ENCODE measurements at places on chromosomes 2 and 18. TPM values are rescaled to one million over a fixed set of nuclear protein-coding genes. Genes with fewer than 3 reads are reported as not detected.

Gene CRACDL
- 2.6 TPM for polyA plus RNA-seq

Gene SLC5A6
- polyA plus RNA-seq = 25.5 TPM

Gene CARF
- 5.5 TPM for polyA plus RNA-seq

DNA sequence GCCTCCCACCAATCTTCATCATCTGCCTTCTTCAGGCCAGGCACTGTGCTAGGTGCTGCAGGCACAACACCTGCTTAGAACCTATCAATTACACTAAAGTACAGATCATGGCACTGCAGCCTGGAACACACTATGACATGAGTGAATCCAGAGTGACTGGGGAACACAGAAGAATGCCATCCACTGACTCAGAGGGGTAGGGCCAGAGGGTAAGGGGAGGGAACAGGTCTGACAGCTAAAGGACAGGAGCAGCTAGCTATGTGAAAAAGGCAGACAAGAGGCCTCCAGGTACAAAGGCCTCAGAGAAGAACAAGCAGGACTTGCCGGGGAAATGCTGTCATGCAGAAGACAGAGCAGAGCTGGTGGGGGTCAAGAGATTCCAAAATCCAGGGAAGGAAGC lies 53.3 kb upstream of the ACAA2 start:
- no peak for DNase-seq

- peak; percentile 64 for DNase-seq
Measured at GRCh38 chr2:224682134-224682533, 34.0 kb downstream of the CCDC195 start.

DNA sequence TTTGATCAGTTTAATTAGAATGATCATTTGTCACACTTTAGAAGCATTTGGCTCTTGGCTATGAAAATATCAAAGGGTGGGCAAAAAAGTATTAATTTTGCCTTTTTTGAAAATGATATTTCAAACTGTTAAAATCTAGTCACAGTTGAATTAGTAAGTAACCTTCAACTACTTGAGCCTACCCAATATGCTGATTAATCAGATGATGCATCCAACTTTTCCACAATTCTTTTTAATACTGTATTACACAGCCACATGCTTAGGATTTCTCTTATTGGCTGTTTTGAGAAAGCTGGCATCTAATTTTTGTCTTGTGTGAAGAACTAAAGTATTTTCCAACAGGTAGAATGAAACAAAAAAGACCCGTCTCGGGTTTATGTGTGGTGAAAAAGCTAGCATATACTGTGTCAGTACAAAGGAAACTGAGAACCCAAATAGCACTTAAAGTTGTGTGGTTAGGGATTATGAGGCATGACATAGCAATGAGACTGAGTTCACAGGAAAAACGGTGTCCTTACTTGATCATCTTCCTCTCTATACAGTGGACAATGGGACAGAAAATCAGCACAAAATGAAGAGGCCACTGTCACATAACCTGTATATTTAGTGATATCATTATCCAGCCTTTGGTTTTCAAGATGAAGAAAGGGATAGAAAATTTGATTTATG lies 11.7 kb downstream of the OSBPL6 start:
- DNase-seq = no peak

DNA sequence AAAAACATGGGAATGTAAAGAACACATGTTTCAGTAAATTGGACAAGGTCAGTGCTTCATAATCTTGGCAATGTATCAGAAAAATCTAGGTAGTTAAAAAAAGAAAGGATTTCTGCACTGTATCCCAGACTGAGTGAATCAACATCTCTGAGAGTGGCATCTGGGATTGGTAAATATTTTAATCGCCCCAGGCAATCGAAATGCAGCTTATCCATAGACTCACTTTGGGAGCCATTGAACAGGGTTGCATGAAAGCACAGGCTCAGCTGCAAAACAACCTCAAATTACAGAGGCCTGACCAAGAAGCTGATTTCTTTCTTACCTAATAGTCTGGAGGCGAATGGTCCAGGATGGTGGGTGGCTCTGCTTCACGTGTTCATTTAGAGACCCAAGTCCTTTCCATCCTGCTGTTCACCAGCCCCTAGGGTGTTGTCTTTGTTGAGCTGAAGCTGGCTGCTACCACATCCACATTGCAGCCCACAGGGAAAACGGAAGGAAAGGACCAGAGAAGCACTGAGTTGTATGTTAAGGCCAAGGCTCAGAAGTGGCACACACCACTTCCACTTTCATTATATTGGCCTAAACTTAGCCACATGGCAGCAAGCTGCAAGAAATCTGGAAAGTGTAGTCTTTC lies 59.0 kb downstream of the MOGAT1 start:
- peak; percentile 64 for DNase-seq

GRCh38 chr2:80126596-80127189 lies 177.9 kb downstream of the LRRTM1 start:
- no peak for DNase-seq

- no peak for DNase-seq
Measured at GRCh38 chr2:64101141-64101591, 43.1 kb downstream of the PELI1 start.

- no peak for DNase-seq
Measured at GRCh38 chr18:43012951-43013350, 102.5 kb downstream of the RIT2 start.

- DNase-seq = peak; percentile 37
Measured at GRCh38 chr2:232073026-232073425, 111.5 kb downstream of the DIS3L2 start.
